ENCODE measurements at places on chromosomes 5 and 9.

DNA sequence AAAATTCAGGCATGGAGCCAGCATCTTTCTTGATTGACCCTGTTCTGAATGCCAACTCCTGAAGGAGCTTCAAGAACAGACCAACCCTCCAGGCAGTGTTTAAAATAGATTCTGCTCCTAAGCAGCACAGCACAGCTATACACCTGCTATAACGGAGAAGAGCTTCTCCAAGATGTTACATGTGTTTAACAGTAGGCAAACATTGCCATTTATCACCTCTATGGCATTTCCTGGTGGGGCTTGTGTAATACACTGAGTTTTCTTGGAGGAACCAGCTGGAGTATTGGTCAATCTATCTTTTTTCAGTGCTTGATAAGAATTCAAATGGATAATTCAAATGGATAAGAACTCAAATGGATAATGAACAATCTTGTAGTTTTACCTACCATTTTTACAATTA lies 615.1 kb downstream of the CDH12 start:
- no peak for DNase-seq

GRCh38 chr5:146703499-146703898 lies 175.1 kb downstream of the PPP2R2B start:
- no peak for DNase-seq

GRCh38 chr9:76962732-76963131 lies 56.7 kb upstream of the FOXB2 start:
- no peak for DNase-seq

DNA sequence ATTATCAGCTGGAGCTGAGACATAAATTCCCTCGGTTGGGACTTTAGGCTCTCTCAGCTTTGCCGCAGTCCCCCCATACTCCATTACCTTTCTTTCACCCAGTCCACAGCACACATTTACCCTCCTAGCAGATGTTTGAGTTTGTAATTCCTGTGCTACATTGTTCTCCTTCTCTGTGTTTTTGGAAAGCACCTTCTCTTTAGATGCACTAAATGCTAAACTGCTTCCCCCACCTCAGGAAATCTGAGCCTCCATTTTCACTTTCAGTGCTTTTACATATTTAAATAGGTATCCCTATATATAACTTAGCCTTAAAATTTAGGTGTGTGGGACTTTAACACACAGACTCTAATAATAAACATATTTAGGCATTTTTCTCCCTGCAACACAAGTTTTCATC lies 356.9 kb downstream of the NFIB start:
- DNase-seq, result no peak

DNA sequence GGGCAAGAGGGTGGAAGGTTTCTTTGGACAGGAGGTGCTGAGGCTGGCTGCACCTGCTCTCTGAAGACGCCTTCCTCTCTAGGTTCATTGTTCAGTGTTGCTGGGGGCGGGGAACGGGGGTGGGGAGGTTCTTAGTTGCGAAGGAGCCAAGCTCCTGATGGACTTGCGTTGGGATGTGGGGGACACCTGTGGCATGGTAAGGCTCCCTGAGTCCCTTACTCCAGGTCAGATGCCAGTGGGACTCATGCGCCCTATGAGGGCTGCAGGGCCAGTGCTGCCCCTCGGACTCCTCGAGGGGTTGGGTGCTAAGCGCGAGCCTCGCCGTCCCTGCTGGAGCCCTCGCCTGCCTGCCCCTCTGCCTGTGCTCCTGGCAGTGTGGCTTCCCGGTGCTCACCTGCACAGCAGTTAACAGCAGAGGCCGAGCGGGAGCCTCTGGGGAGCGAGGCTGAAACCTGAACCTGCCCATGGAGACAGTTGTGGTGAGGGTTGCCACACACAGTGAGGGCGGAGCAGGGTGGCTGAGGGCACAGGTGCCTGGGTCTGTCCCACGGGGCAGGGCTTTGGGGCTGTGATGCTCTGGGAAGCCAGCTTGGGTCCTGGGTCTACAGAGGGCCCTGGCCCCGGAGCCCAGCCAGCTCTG lies 5.5 kb downstream of the RNU6ATAC start:
- DNase-seq, result no peak

Measured in A172 (cell line).